Gastrocnemius medialis (tissue), 4 donors: ENCODE measurements at places on chromosomes 7 and 10. TPM values are rescaled to one million over a fixed set of nuclear protein-coding genes. Genes with fewer than 3 reads are reported as not detected.

DNA sequence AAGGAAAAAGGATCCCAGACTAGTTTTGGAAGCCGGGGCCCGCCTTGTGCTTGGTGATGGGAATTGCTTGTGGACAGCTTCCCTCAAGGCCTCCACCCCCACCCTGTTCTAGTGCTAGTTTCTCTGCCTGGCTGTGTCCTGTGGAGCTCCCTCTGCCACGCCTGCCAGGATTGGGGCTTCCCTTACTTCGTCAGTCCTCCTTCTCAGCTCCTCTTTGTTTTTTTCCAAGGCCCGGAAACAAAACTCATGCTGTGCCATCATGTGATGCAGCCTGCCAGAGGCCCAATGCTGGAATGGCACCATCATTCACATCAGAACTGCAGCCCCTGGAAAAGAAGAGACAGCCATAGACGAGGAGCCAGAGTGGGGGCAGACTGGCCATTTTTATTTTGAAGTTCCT is 11.2 kb downstream of the YKT6 start:
- no peak for DNase-seq

DNA sequence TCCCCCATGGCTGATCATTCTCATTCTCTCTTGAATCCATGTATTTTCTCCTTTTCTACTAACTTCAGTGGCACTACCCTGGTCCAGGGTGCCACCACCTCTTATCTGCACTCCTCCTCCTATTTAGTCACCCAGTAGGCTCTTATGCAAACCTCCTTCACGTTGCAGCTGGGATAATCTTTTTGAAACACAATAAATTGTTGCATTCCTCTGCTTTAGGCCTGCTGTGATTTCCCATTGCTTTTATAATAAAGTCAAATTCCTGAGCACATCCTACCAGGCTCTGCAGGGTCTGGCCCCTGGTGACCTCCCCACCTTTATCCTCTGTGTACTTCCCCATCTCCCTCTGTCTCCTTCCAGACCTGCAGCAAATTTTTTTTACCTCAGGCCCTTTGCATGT is 112.7 kb upstream of the KIAA1217 start:
- DNase-seq, result no peak

DNA sequence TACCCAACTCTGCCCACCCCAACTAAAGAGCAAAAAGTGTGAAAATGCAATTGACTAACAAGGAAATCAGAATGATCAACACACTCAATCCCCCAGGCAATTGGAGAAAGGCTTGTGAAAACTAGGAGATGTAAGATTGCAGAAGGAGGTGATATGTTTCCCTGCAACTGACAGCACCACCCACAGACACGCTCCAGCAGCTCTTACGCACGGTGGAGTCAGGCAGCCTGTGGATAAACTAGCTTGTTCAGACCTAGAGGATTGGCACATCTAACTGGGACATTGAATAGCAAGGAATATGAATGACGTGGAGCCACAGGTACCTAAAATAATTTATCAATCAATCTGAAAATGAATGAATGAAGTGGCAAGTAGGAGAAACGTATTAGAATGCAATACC is 125.7 kb upstream of the MYO3A start:
- no peak for DNase-seq

- DNase-seq, result no peak
Observed at GRCh38 chr10:95693071-95693667, 558 bp downstream of the TCTN3 start.

GRCh38 chr7:107384025-107384424 is 85.8 kb upstream of the GPR22 start:
- no peak for DNase-seq

GRCh38 chr7:149381245-149381644 is 79.6 kb downstream of the ZNF777 start:
- DNase-seq, result no peak

GRCh38 chr7:45702751-45703150 is 128.6 kb downstream of the ADCY1 start:
- DNase-seq, result no peak

DNA sequence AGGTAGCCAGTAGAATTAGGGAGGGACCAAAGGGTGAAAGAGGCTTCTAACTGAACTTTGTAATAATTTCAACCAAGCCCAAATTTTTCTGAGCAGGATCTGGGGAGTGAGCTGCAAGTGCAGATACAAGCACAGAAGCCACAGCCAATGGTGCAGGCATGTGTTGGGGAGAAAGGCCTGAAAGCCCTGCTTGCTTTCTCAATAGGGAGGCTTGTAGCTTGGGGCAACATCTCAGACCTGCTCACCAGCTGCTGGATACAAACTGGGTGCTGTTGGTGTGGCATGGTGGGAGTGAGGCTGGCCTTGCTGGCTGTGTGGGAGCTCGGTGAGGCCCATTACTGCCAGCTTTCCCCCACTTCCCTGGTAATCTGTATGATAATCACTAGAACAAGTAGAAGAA is 688.5 kb upstream of the SEMA3D start:
- DNase-seq, result no peak

DNA sequence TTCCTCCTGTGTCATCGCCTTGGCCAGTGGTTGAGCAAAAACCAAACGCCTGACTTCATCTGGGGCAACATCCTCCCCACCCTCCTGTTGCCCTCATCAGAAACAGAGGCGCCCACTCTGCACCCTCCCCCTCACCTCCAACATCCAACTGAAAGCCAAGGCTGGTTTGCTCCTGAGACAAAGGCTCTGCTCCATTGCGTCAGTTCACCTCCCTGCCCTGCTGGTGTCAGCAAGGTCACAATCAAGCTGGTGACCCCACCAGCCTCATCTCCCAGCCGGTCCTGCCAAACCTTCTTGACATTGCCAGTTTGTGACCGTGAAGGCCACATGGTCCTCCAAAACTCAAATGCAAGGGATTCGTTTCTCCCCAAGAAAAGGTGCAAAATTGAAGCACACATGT is 131.7 kb upstream of the ADAM12 start:
- no peak for DNase-seq

DNA sequence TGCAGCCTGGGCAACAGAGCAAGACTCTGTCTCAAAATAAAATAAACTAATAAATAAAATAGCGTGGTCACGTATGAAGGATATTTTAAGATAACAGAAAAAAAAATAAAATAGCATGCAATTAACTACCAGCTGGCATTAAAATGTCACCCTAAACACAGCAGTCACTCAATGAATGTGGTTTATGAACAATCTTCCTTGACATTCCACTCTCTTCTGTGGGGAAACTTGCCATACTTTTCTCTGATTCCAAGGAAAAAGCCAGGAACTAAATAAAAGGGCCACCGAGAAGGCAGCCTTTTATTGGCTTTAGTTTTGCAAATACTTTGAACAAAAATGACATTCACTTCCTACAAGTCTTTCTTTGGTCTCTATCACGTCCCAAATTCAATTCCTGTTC is 266.6 kb downstream of the PARD3 start:
- no peak for DNase-seq

GRCh38 chr10:109861081-109861480 is 62.2 kb downstream of the XPNPEP1 start:
- no peak for DNase-seq

DNA sequence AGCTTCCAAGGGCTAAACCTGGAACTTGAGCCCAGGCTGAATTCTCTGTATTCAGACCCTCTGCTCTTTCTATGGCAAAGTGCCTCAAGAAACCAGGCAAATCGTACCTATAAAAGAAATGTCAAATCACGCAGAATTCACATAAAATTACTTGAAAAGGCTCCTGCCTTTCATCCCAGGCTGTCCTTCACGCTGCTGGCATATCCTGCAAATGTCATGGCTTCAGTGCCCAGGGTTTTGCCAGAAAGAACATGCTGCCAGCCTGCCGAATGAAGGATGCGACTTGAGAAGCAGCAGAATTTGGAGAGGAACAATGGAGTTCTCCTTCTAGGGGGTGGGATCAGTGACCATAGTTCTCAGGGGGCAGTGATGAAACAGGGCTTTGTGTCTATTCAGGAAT is 602.5 kb upstream of the GALNT17 start:
- DNase-seq, result no peak

DNA sequence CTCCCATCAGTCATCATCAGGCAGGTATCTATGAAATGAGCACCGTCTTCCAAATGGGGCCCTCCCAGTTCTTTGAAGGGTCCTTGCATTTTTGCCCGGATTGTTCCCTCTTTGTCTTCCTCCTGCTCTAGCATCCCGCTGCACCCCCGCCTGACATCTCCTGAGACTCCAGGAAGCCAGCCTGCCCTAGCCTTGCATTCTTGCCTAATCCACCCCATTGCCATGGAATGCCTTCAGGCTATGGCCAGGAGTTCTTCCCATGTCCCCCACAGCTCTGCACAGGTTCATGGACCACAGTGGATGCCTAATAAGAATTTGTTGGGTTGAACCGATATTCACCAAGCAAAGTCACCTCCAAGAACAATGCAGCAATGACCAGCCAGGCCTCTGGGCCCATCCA is 62.1 kb downstream of the ZMIZ1 start:
- DNase-seq, result no peak

DNA sequence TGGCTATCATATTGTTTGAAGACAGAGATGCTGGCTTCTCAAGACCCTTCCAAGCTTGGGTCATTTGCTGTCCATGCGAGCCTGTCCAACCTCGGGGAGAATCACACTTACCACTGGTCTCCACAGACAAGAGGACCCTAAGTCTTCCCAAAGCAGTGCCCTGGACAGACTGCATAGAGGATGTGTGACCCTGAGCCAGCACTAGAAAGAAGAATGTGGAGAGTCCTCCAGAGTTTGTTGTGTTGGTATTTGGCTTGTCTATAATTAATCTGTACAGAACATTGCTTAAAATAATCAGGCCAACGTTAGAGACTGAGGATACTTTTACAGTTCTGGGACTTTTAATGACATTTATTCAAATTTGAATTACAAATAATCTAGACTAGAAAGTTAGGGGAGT is 212.7 kb downstream of the TMEM178B start:
- DNase-seq, result no peak

DNA sequence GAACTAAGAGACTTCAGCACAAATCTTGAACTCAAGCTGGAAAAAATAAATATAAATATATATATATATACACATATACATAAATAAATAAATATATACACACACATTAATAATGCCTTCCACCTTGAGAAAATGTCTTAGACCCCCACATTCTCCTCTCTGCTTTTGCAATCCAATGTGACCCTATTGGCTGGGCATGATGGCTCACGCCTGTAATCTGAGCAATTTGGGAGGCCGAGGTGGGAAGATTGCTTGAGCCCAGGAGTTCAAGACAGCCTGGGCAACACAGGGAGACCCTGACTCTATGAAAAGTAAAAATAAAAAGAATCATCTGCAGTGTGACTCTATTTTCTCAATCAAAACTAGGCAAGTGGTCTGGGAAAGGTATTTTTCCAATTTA is 424.1 kb upstream of the NFE2L3 start:
- no peak for DNase-seq

DNA sequence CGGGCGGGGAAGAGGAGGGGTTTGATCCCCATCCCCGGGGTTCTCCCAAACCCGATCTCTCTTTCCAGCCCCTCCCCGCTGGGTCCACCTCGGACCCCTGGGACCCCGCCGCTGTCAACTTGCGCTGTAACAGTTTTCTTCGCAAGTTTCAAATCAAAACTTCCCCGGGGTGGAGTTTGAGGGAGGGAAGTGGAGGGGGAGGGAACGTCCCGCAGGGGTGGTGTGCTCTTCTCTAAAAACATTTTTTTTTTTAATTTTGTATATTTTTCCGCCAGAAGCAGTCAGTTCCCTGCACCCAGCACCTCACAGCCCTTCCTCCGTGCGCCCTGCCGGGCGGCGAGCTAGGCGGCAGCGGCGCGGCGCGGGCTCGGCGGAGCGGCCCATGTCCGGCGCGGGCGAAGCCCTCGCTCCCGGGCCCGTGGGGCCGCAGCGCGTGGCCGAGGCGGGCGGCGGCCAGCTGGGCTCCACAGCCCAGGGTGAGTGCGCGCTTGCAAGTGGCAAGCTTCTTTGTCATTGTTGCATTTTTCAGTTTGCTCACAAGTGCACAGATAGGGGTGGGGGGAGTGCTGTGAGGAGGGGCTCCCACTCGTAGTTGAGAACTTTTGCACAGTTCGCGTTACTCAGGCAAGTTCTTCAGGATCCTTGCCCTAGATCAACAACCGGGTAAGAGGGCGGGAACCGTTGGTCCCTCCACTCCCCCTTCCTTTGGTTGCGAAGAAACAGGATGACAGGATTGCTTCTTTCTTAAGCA is 933 bp downstream of the MDFIC start:
- peak; percentile 3 for DNase-seq

GRCh38 chr7:129569811-129570215 is 41.7 kb upstream of the NRF1 start:
- no peak for DNase-seq

GRCh38 chr10:6473901-6474370 is 106.1 kb downstream of the PRKCQ start:
- DNase-seq, result no peak

DNA sequence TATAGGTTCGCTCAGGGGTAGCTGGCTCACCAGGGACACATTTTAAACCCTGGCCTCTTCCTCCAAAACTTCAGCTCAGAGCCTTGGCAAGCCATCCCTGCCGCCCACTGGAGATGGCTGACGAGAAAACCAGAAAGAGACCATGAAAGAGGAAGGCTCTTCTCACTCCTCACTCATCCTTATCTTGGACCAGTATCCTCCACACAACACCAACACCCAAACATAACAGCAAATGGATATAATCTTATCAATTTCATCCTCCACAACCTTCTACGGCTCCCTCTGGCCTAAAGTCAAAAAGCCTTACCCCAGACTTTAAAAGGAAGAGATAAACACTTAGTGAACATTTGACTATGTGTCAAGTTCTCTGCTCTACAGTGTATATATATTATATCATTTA is 26.9 kb downstream of the DLG5 start:
- DNase-seq, result no peak

GRCh38 chr10:8144496-8144895 is 90.0 kb downstream of the GATA3 start:
- no peak for DNase-seq

- DNase-seq, result no peak
Observed at GRCh38 chr10:30384701-30385201, 35.7 kb upstream of the MTPAP start.

GRCh38 chr7:7223250-7223649 is 40.9 kb downstream of the C1GALT1 start:
- no peak for DNase-seq

GRCh38 chr10:15346440-15347141 is 24.5 kb downstream of the FAM171A1 start:
- no peak for DNase-seq

- DNase-seq, result no peak
Observed at GRCh38 chr7:26185844-26186180, 14.7 kb downstream of the HNRNPA2B1 start.

The SPDYE2 gene
- total RNA-seq, result not detected

The DLG5 gene
- 51.2 TPM for total RNA-seq

The NRP1 gene
- 20.4 TPM for total RNA-seq

The DNAH11 gene
- total RNA-seq, result 0.17 TPM

The ST8SIA6 gene
- 0.66 TPM for total RNA-seq

The GPR26 gene
- total RNA-seq, result not detected

The LMTK2 gene
- 10.8 TPM for total RNA-seq

The EPO gene
- total RNA-seq, result not detected

The ZCWPW1 gene
- total RNA-seq, result 1.6 TPM

The RFC2 gene
- 8.2 TPM for total RNA-seq

The INTS1 gene
- total RNA-seq, result 76.7 TPM

The HOGA1 gene
- 0.92 TPM for total RNA-seq

The CHAT gene
- not detected for total RNA-seq

The PARD3 gene
- 75.8 TPM for total RNA-seq

The STEAP4 gene
- total RNA-seq, result 24.5 TPM
